ENCODE measurements at places on chromosomes 6 and 20.

GRCh38 chr6:90471263-90471662, 115.6 kb downstream of the MAP3K7 start:
- no peak for DNase-seq

DNA sequence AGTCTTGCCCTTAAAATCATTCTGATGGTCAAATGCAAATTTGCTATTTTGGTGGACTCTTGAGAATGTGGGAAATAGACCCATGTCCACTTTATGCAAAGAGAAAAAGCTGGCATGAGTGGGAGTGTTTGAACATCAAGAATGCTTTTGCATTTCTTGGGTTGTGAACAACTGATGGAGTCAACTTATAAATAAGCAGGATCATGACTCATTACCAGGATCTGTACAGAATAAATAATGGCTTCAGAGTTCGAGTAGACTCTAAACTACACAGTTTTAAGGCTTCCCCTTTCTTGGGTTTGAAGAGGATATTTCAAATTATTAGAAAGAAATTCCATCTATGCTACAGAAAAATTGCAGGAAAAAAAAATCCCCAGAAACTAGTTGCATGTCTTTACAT, 195.5 kb downstream of the EYA4 start:
- no peak for DNase-seq

- no peak for DNase-seq
Measured at GRCh38 chr6:121482004-121482693, 46.7 kb downstream of the GJA1 start.

DNA sequence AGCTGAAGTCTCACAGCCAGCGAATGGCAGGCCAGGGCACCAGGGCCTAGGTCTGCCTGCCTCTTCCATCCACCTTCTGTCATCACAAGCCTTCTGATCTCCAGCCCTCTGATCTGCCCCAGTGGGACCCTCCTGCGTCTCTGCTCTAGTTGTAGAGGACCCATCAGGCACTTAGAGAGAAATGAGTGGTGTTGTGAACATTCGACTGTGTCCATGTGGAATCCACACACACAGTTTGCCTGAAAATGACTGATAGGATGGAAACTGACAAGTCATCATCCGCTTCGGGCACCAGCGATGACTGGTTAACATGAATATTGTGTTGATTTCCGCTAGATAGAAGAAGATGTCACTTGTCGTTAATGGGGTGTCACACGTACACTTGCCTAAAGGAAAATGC, 221.0 kb downstream of the PTPRT start:
- no peak for DNase-seq

DNA sequence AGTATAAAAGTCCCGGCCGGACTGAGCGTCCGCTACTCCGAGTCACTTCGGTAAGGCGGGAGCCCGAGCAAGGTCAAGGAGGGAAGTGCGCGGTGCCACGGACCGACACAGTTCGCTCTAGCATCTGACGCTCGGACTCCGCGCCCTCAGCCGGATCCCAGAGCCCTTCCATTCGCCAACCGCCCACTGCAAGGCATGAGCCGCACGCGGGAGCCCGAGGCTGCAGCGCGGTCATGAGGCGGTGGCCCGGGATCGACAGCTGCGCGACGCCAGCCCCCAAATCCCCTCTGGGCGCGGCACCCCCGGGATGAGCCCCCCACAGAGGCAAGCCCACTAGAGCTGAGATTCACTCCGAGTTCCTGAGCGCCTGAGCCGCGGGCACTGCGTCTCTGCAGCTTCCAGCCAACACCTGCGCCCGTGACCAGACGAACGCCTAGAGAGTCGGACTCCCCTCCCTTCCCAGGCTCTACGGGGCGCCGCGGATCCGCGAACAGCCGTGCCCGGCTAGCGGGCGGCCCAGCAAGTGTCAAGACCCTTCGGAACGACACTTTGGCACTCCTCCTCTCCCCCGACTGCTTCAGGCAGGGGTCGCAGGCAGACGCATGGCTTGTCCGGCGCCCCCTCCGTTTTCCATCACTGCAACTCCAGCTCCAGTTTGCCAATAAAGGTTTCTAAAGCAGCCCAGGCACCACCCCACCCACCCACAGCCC, 725 bp upstream of the ISM1 start:
- no peak for DNase-seq

Data from stimulated activated CD8-positive, alpha-beta memory T cell treated with anti-CD3 and anti-CD28 coated beads, Interleukin-12 subunit alpha, Interleukin-12 subunit beta, amount 100 ng/mL, for 1 hour (primary cell).